ENCODE measurements at places on chromosomes 6 and 20.
A peak's percentile ranks its signal among the peaks of the same experiment; 100 is the strongest.

DNA sequence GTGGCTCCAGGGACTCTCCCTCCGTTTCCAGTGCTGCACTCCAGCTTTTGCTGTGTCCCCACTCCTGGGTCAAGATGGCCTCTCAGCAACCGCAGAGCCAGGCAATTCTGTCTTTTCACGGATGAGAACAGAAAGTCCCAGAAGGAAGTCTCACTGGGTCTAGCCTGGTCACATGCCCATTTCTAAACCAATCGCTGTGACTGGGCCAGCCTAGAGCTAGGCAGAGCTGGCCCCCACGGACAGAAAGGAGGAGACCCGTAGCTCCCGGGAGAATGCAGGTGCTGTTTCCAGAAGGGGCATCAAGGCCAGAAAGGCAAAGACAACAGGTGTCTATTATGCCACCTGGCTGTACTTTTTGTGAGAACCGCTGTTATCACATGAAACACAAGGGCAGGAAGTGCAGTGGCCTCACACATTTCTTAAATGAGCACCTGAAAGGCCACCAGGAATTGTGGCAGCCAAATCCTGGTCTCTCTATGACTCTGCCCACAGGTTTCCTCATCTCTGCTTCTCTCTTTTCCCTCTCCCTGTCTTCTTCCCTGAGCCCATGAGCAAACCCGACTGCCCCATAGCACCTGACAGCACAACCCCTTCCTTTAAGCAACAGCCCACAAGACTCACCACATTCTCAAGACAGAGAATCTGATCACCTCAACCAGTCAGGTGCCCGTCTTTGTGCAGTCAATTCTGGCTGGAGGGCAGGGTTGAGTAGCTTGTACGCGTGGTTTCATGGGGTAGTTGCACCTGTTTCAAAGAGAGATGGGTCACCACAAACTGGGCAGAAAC lies 37.1 kb upstream of the B4GALT5 start:
- no peak for DNase-seq

GRCh38 chr6:150516199-150516598 lies 83.5 kb upstream of the PLEKHG1 start:
- DNase-seq, result no peak

DNA sequence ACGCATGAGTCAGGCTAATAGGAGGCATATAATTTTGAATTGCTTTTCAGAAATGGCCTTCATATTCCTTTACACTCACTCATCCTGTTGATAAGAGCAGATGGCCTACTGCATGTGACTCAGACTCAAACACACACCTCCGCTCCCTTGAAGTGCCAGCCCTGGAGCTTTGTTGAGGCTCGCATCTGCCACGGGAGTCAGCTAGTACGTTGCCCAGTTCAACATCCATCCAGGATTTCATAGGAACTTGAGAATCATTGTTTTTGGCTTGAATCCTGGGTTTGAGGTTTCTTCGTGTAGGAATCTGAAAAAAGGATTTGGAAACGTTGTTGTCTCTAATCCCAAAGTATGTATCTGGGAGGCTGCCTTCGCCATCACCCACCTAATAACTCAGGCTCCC lies 87.4 kb upstream of the JAG1 start:
- DNase-seq, result no peak

DNA sequence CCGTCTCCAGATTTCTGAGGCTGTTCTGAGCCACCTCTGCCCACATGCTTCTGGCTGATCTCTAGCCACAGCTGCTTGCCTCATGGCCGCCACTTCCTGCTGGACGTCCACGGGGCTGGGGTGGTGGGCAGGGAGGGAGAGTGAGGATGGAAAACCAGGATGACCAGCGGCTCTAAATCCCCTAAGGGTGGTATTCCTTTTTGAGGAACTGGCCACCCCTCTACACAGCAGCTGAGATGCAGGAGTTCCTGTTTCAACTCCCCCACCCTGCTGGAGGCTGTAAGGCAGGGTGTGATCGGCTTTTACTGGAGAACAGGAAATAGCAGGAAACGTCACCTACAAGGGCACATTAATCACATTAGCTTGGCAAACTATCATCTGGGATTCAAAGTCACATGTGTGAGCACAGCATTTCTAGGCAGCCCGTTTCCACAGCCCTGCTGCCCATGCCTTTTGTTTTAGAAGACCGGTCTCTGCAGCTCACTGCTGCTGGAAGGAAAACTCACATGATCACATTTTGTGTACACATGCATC lies 181.6 kb upstream of the ECI2 start:
- DNase-seq, result no peak

- DNase-seq, result no peak
Measured at GRCh38 chr20:59891581-59891980, 41.9 kb downstream of the SYCP2 start.

GRCh38 chr6:163404825-163405265 lies 9.7 kb upstream of the QKI start:
- DNase-seq, result no peak

DNA sequence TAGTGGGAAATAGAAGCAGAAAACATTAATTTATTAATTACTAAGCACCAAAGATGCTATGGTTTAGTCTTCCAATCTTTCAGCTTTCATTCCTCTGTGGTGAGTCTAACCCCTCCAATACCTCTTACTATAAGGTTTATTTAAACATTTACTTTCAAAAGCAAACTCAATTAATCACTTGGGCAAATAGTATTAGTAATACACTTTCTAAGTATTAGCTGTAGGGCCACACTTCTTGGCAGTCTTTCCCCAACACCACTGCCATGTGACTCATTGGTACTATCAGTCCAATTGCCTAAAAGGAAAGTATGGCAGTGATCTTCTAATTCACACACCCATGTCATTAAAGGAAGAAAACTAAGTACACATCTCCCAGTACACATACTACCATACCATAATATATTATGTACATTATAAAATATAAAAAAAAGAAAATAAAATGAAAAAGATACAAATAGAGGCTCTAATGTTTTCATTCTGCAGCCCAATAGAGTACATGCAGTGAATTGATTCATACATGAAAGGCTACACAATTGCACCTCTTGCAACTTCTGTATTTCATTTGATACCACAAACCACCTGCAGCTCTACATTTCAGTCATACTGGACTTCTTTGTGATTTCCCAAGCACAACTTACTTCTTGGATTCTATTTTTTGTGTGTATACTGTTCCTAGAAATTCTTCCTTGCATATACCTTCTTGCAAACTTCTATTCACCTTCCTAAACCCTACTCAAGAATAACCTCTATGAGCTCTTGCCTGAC lies 218.6 kb downstream of the PKHD1 start:
- no peak for DNase-seq

GRCh38 chr6:170135821-170136471 lies 154.9 kb downstream of the DLL1 start:
- no peak for DNase-seq

DNA sequence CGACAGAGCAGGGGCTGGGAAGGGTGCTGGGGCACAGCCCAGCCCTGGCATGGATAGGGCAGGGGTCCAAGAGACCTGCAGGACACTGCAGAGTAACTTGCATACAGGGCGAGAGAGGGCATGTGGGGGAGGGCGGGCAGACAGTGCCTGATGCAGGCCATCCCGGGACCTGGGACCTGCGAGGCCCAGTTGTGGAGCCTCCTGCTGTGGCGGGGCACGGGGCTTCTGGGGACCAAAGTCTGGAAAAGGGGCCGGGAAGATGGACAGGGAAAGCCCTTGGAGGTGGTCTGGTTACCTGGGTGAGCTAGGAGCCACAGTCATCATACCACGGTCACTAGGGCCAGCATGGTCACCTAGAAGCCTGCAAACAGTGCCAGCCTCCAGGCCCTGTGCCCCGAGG lies 412 bp upstream of the TUBB1 start:
- no peak for DNase-seq

- peak; percentile 38 for DNase-seq
Measured at GRCh38 chr6:33904050-33904746, 100.4 kb upstream of the MLN start.

- DNase-seq, result no peak
Measured at GRCh38 chr6:28711788-28712341, 186.2 kb downstream of the GPX5 start.

DNA sequence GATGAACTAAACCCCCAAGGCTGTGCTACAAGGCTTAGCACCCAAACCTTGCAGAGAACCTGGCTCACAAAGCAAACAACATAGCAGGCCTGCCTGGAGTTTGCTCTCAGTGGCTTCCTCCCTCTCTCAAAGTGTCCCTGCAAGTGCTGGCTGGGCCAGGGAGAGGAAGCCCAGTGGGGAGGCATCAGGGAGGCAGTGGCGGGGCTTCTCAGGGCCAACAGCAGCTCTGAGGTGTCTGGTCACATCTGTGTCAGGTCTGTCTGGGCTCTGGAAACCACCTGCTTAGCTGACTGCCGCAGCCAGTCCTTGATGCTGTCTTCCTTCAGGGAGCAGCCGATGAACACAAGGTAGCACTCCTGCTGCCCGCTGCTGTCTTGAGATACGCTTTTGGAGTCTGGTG lies 16.7 kb upstream of the SLC4A11 start:
- DNase-seq, result no peak

DNA sequence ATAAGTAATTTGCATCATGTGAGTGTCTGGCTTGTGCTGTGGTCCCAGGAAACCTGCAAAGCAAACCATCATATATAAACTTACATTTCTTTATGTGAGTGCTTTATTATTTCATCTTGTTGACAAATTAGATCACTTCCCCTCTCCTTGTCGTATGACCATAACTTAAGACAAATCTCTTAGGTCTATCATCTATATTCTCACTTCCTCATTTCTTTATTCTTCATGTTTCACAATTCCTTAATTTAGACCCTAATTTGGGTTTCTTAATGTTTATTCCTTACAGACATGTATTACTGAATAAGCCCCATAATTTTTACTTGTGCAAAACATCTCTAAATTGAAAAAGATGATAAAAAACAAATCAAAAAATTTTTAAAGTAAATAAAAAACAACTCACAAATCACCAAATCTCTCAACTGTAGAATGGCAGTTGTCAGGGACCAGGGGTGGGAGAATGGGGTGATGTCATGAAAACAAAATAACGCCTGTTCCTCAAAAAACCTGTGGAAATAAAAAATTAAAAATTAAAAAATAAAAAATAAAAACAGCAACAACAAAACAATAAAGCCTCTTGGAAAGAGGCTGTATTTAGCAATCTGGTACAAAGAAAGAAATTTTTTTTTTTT lies 49.5 kb upstream of the FBXO30 start:
- no peak for DNase-seq

- DNase-seq, result no peak
Measured at GRCh38 chr6:7156643-7157278, 49.0 kb downstream of the RREB1 start.

- DNase-seq, result no peak
Measured at GRCh38 chr6:148244217-148244935, 98.3 kb upstream of the SASH1 start.

Measured in activated CD4-positive, alpha-beta T cell treated with anti-CD3 and anti-CD28 coated beads for 4 hours (primary cell).